ENCODE measurements at places on chromosomes 1 and 21.

DNA sequence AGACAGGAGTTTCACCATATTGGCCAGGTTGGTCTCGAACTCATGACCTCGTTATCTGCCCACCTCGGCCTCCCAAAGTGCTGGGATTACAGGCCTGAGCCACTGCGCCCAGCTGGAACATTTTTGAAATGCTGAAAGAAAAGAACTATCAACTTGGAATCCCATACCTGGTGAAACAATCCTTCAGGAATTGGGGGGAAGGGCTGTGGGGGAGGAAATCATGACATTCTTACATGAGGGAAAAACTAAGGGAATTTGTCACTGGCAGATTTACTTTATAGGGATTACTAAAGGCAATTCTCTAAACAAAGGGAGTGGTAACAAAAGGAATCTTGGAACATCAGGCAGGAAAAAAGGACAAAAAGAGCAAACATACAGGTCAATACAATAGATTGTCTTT is 25.8 kb downstream of the NDUFS5 start:
- DNase-seq, result no peak

- no peak for DNase-seq
Observed at GRCh38 chr1:186689376-186689775, 9.2 kb upstream of the PTGS2 start.

DNA sequence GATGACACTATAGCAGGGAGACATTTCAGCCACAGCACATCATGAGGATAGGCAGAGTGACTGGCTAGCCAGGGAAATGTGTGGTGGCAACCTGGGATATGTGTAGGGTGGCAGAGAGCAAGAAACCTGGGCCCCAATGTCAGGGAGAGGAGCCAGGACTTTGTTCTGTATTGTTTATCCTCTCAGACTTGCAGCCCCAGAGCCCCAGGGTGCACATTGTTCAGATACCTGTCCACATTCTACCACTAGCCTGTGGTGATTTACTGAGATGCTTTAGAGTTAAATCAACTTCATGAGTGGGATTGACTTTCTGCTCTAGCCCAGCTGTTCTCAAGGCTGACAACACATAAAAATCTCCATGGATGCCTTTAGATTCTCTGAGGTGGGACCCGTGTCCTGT is 61.5 kb downstream of the MAB21L3 start:
- no peak for DNase-seq

- peak; percentile 48 for DNase-seq
Observed at GRCh38 chr1:110783292-110783918, 89.5 kb upstream of the CD53 start.

- DNase-seq, result no peak
Observed at GRCh38 chr1:94660994-94661393, 119.4 kb upstream of the F3 start.

GRCh38 chr1:162391790-162392563 is 10.4 kb downstream of the C1orf226 start:
- DNase-seq, result no peak

DNA sequence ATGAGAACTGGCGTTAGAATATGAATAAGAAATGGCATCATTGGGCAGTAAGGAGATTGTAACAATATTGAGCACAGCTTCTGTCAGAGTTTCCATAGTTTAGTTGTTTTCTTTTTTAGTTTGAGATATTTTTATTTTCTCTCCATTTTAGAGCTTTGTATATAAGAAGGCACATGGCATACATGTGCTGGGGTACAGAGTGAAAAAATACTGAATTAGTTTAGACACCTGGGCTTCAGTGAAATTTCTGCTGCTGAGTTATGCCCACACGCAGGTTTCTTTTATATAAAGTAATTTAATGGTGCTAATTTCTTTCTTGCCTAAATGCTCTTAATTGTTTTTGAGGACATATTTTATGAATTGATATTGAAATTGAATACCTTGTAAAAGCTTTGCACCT is 53.6 kb upstream of the RWDD3 start:
- no peak for DNase-seq

GRCh38 chr1:60960891-60961461 is 121.4 kb upstream of the NFIA start:
- DNase-seq, result no peak

DNA sequence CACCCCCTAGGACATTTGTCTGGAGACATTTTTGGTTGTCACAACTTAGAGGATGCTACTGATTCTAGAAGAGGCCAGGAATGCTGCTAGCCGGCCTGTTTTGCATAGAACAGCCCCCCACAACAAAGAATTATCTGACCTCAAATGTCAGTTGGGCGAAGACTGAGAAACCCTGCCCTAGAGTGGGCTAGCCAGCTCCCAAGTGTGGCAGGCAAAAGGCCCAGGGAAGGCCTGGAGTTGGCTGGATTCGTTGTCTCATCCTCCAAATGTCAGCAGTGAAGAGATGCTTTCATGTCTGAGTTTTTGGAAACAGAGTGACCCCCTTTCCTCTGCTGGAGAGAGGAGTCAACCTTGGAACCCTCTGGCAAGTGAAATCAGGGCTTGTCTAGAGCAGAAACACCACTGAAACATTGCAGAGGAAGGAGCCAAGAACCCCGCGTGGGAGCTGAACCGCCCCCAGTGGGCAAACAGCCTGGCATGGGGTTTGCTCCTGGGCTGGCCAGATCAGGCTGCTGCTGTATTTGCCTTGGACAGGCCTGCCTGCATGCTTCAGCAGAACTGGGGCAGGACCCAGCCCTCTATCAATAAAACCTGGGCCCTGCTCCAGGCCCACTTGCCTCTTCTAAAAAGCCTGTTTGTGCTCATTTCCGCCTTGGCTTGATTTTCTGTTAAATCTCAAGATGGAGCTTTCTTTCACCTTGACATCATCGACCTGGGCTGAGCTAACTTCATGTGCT is 32.9 kb downstream of the RASSF5 start:
- no peak for DNase-seq

- DNase-seq, result no peak
Observed at GRCh38 chr1:166721145-166721544, 118.1 kb upstream of the POGK start.

- DNase-seq, result no peak
Observed at GRCh38 chr1:236543065-236543669, 19.4 kb downstream of the LGALS8 start.

DNA sequence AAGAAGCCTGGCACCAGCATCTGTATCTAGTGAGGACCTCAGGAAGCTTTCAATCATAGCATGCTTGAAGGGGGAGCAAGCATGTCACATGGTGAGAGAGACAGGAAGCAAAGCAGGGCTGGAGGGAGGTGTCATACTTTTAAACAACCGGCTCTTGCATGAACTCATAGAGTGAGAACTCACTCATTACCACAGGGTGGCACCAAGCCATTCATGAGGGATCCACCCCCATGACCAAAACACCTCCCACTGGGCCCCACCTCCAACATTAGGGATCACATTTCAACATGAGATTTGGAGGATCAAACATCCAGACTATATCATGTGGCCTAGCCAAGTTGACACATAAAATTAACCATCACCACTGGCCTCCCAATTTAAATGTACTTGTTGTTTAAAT is 125.1 kb upstream of the KCND3 start:
- DNase-seq, result no peak

Measured in activated CD4-positive, alpha-beta T cell treated with anti-CD3 and anti-CD28 coated beads, Interleukin-2, amount 50 U/mL, for 48 hours (primary cell).